Erythroblast (primary cell): ENCODE measurements at places on chromosomes 5 and 9.

GRCh38 chr5:174563899-174564298, 160.5 kb upstream of the MSX2 start:
- no peak for DNase-seq

- no peak for DNase-seq
These were observed 396.1 kb upstream of the GRIA1 start for GRCh38 chr5:153094333-153094732.

GRCh38 chr9:38066914-38067858, 1.8 kb downstream of the SHB start:
- peak; percentile 28 for DNase-seq

GRCh38 chr9:87498046-87498810, 561 bp downstream of the DAPK1 start:
- DNase-seq = peak; percentile 76

GRCh38 chr5:133393776-133394476, 218.4 kb downstream of the FSTL4 start:
- no peak for DNase-seq

- DNase-seq = no peak
These were observed 62.3 kb downstream of the ST8SIA4 start for GRCh38 chr5:100840789-100841188.

DNA sequence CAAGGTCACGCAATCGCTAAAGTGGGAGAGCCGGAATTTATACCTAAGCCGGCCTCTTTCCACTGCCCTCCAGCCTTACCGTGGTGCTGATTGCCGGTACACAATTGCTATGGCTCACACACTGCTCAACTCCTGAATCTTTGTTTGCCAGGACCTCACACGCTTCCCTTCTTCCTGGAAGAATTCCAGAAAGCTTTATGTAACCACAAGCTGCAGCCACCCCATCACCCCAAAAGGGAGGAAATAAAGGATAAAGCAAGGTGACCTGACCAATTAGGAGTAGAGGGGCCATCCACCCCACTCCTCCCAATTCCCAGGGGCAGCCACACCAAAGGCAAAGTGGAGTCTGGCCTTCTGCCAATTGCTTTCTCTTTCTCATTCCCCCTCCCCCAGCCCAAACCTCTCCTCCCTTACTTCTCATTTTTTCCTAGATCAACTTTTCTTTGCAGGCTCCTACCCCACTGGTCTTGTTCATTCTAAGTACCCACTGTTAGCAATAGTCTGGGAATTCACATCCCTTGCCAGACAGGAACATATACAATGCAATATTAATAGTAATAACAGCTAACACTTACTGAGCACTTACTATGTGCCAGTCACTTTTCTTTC, 18.0 kb upstream of the CDC23 start:
- DNase-seq = no peak

DNA sequence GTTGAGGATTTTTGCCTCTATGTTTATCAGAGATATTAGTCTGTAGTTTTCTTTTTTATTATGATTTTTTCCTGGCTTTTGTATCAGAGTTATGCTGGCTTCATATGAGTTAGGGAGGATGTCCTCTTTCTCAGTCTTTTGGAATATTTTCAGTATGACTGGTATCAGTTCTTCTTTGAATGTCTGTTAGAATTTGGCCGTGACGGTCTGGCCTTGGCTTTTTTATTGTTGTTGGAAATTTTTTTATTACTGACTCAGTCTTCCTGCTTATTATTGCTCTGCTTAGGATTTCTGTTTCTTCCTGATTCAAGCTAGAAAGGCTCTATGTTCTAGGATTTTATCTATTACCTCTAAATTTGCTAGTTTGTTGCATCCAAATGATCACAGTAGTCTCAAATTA, 421.9 kb downstream of the CDH10 start:
- DNase-seq = no peak

DNA sequence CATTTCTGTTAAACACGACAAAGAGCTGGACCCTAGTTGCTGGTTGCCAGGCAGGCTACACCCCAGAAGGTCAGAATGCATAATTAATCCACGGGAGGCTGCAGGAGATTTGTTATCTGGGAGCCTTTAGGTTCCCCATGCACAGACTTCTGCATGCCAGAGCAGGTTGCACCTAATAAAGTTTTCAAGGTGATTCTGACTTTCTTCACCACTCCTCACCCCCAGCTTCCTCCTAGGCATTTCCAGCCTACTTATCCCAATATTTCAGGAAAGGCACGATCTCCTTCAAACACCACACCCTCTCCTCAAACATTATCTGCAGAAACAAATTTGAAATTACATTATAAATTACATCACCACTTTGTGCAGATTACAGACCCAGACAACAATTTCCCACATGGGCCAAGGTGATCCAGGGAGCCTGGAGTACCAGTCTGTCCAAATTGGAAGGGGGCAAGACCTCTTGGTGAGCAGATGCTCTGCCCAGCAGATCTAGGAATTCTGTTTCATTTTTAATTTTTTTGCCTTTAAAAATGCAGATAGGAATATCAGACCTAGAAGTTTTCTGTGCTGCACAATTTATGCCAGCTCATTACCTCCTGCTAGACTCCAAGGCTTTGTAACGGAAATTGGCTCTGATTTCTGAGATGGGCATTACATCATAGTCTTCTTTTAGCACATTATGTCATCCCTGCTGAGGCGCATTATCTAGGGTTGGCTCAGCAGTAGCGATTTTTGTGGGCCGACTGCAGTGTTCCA, 363.4 kb upstream of the SLC30A5 start:
- peak; percentile 67 for DNase-seq

GRCh38 chr5:149409268-149409948, 30.3 kb upstream of the IL17B start:
- no peak for DNase-seq

DNA sequence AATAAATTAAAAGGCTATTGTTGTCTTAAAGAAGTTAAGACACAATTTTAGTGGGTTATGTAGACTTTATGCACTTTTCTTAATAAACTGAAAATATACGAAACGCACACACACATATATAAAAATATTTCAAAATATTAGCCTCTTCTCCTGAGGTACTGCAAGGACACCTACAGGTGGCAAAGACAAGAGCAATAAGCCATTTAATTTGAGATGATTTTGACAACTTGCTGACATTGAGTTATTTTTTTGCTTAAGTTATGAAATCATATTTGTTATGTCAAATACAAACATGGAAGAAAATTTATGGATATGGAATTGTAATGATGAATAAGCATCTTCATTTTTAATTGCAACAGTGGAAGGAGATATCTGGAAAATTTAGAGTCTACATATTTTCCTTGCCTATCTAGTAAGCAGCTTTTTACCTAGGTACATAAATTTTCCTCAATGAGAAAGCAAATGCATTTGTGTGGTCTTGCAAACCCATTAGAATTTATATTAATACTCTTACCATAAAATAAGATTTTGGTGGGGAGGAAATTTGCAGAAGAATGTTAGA, 301.6 kb downstream of the ISL1 start:
- DNase-seq = no peak

GRCh38 chr5:54567996-54568395, 50.4 kb downstream of the SNX18 start:
- no peak for DNase-seq

- DNase-seq = peak; percentile 23
These were observed 258.7 kb upstream of the ARRDC3 start for GRCh38 chr5:91641730-91642350.

DNA sequence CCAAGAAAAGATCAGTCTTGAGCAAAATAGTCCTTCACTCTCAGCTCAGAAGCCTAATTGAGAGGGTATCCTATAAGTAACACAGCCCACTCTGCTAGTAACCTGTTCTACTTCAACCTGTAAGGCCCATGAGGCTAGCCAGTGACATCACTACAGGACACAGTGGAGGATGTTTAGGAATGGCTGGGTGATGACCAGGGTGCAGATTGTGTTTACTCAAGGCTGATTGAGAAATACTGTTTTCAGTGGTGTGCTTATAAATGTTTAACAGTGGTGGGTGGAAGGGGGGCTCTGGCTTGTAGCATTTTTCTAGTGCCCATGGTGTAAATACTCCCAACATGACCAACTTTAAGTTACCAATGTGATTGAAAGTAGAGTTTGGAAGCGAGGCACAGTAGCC, 159.8 kb upstream of the CCDC152 start:
- no peak for DNase-seq

- no peak for DNase-seq
These were observed 97.2 kb downstream of the SREK1 start for GRCh38 chr5:66241136-66241825.

DNA sequence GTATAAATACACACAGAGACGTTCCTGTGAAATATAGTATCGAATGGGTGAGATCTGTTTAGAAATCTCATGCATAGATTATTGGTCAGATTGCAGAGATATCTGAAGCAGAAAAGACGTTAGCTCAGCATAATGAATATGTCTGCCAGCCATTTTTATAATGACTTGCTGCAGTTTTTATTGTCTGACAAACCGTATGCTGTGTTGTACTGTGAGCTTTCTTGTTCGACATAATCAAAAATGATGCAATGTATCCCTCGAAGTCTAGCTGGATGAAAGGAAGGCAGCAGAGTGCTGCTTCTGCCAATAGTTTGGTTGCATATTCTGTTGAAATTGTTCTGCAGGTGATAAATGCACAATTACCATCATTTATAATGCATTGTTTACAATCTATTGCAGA, 514.9 kb upstream of the ARRDC3 start:
- no peak for DNase-seq

- no peak for DNase-seq
These were observed 302.8 kb downstream of the EBF1 start for GRCh38 chr5:158796812-158797497.

- no peak for DNase-seq
These were observed 130.4 kb upstream of the RFX3 start for GRCh38 chr9:3656224-3656623.

- no peak for DNase-seq
These were observed 159.9 kb downstream of the PPP2R2B start for GRCh38 chr5:146718609-146719008.

- DNase-seq = no peak
These were observed 179.5 kb downstream of the YTHDC2 start for GRCh38 chr5:113692891-113693457.

DNA sequence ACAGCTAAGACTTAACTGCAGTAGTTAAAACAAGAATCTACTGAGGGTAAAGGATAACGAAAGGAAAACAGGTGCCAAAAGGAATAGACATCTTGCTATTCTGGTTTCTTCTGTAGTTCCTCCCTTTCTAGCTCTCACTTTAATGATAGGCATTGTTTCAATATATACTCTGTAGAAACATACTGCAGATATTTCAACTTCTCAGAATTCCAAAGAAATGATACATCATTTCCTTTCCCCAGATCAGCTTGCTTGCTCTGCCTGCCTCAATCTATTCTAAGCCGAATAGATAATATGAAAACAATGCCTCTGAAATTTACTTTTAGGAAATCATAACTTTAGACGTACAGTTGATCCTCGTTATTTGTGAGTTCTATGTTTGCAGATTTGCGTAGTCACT, 46.3 kb downstream of the ACO1 start:
- no peak for DNase-seq

- DNase-seq = no peak
These were observed 21.1 kb downstream of the SRFBP1 start for GRCh38 chr5:121982893-121983285.

DNA sequence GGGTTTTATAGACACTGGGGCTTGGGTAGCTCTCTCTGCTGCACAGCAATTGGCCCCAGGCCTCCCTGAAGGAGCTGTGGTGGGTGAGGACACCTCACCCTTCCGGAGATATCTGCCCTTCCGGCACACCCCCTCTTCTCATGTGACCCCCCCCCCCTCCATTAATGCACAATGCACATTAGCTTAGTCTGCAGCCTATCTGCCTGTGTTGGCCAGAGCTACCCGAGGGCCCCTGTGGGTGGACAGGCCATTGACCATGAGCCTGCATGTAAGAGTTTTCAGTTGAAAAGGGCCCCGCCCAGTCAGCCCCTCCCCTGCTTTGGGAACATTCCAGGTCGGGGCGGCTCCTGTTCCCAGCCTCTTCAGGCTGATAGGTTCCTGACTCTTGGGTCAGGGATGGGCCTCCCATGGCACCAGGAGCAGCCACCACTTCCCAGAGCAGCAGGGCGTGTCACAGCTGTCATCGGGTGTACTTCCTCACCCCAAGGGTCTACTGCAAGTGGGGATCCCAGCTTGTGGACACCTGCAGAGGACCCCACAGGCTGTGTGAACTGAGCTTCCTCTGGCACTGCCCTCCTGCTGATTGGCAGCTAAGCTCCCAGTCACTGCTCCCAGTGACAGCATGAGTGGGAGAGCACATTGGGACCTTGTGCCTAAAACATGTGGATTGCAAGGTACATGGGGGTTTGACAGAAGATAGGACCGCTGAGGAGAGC, 17.8 kb downstream of the PHF2 start:
- peak; percentile 33 for DNase-seq
